Right atrium auricular region (tissue), 2 donors: ENCODE measurements at places on chromosomes 3 and 15.

DNA sequence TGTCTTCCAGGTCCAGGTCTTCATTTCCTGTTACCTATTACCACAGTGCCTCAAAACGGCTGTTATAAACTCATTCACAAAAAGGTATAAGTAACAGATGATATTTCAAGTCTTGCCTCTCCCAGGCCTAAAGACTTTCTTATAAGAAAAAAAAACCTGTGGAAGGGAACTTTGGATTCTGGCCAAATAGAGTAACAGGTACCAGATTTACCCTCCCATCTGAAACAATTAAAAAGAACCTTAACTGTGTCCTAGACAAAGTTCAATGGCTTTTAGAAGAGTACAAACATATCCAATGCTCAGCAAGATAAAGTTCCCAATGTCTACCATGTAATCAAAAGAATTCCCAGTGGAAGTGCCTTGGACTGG, 22.6 kb downstream of the BHLHE40 start:
- no peak for DNase-seq

GRCh38 chr3:194231929-194232832, 96.2 kb downstream of the HES1 start:
- DNase-seq = peak; percentile 38

DNA sequence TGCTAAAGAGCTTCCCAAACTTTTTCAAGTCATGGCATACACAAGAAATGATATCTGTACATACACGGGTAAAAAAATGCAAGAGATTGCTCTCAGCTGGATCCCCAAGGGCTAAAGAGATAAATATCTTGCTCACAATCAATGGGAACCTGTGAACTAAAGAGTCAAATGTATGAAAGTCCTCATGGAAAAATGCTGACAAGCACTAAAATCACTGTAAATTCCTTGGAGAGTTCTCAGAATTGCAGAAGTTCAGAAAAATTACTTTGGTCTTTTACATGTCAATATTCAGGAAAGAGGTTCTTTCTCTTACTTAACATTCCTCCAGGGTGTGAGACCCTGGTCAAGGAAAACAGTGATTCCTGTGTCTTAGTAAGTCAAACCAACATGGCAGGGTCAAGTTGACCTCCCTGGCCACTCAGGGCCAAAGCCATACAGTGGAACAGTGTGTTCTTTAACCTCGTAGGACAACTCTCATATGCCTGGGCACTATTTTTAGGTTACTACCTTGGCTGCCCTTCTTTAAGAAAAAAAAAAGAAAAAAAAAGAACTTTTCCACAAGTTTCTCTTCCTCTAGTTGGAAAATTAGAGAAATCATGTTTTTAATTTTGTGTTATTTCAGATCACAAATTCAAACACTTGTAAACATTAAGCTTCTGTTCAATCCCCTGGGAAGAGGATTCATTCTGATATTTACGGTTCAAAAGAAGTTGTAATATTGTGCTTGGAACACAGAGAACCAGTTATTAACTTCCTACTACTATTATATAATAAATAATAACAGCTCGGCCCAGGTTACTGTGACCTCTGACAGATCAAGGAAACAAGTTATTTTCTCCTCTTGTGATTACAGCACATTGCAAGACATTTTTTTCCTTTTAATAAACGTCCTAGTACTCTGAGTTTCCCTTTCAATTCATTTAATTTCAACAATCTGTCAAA, 12.5 kb downstream of the SSR3 start:
- DNase-seq = no peak

DNA sequence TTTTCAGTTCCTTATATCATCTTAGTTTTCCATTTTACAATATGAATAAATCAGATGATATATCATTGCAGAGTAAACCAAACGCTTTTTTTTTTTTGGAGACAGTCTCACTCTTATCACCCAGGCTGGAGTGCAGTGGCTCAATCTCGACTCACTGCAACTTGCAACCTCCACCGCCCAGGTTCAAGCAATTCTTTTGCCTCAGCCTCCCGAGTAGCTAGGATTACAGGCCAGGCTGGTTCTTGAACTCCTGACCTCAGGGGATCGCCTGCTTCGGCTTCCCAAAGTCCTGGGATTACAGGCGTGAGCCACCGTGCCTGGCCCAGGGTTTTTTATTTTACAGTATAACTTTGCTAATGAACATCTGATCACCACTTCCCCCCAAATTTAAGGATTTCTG, 5.9 kb upstream of the EBLN2 start:
- DNase-seq = no peak
